Fibroblast of upper back skin (primary cell): ENCODE measurements at places on chromosomes 12 and 14.
A peak's percentile ranks its signal among the peaks of the same experiment; 100 is the strongest.

GRCh38 chr12:116950628-116951325, 40.0 kb downstream of the FBXW8 start:
- DNase-seq = no peak

DNA sequence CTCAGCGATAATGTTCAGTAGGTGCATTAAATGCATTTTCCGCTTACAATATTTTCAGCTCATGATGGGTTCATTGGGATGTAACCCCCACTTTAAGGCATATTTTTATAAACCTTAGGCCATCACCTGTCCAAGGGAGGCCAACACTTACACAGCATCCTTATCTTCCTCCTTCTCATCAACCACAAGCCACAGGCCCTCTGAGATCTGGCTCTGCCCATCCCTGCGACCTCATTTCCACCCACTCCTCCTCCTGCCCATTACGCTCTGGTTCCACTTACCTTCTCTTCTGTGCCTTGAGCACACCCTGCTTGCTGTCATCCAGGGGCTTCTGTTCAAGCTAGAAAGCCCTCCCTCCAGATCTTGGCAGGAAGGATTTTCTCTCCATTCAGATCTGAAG, 93.2 kb downstream of the EGLN3 start:
- no peak for DNase-seq

DNA sequence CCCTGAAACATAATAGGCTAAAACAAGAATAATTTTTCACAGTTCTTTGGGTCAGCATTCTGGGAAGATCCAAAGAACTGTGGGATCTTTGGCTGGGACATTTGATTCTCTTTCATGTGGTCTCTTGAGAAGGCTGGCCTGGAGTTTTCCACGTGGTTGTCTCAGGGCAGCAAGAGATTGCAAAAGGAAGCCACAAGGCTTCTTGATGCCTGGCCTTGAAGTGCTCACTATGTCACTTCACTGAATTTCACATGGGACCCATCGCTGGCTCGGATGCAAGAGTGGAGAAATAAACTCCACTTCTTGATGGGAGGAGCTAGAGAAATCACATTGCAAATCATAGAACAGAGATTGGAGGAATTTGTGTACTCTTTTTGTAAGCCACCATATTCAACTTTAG, 343.4 kb downstream of the MED13L start:
- DNase-seq = no peak

DNA sequence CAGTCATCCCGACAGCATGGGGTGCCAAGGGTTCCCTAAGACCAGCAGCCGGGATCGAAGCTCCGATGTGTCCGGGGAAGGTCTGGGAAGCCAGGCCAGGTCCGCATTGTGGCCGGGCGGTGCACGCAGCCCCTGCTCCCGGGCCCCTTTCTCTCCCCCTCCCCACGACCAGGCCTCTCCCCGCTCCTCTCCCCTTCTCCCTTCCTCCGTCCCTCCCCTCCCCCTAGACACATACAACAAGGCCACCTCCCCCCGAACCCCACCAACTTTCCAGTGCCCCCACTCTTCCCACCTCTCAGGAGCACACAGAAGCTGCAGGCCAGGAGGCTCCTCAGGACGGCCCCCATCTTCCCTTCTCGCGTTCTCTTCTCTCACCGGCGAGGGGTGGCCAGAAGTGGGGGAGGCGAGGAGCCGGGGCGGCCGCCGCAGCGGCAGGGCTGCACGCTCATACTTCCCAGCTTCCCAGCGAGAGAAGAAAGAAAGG, 413 bp downstream of the LRP6 start:
- no peak for DNase-seq

DNA sequence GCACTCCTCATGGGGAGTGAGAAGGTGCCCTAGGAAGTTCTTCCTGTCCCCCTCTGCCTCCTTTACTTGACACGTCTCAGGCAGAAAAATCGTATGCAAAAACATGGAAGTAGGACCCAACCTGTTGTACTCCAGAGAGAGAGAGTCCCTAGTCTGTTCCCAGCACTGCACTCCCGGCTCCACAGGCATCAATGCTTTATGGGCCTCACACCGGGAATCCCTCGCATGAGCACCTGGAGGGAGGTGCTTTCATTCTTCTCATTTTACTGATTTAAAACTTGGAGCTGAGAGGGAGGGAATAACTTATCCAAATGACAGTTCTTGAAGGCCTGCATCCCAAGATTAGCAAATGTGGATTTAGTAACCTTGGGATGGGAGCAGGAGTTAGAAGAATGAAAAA, 1101.4 kb downstream of the BCL11B start:
- DNase-seq = no peak

- DNase-seq = no peak
These were observed 11.2 kb downstream of the PSMA6 start for GRCh38 chr14:35303149-35303935.

GRCh38 chr14:99177886-99178835, 93.8 kb downstream of the BCL11B start:
- no peak for DNase-seq

- peak; percentile 87 for DNase-seq
These were observed 44.5 kb upstream of the EEA1 start for GRCh38 chr12:92973614-92974013.

DNA sequence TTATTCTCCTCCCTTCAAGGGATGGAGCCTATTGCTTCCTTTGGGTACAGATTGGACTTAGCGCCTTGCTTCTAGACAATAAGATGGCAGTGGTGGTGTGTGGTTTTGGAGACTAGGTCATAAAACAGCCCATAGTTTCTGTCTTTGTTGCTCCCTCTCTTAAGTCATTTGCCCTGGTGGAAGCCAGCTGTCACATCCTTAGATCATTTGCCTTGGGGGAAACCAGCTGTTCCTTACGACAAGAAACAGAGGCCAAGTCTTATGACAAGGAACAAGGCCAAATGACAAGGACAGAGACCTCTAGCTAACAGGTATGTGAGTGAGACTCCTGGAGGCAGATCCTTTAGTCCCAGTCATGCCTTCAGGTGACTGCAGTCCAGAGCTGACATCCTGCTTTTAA, 9.2 kb upstream of the PALS1 start:
- DNase-seq = no peak

DNA sequence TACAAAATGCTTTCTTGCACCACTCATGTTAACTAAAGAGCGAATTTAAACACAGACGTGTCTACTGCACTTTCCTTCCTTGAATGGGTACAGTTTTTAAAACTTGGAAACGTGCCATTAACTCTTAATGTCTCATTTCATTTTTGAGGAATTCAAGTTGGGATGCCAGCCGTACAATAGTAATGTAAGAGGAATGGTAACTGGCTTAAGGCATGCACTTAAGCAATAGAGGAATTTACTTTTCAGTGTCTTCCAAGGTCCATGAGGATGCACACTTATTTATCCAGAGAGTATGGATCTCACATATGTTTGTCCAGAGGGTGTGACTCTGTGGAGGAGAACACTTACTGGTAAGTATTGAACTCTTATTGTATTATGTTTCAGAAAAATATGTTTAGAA, 52.9 kb downstream of the PPP4R4 start:
- peak; percentile 73 for DNase-seq

GRCh38 chr14:103186241-103186822, 63.1 kb downstream of the TNFAIP2 start:
- no peak for DNase-seq

DNA sequence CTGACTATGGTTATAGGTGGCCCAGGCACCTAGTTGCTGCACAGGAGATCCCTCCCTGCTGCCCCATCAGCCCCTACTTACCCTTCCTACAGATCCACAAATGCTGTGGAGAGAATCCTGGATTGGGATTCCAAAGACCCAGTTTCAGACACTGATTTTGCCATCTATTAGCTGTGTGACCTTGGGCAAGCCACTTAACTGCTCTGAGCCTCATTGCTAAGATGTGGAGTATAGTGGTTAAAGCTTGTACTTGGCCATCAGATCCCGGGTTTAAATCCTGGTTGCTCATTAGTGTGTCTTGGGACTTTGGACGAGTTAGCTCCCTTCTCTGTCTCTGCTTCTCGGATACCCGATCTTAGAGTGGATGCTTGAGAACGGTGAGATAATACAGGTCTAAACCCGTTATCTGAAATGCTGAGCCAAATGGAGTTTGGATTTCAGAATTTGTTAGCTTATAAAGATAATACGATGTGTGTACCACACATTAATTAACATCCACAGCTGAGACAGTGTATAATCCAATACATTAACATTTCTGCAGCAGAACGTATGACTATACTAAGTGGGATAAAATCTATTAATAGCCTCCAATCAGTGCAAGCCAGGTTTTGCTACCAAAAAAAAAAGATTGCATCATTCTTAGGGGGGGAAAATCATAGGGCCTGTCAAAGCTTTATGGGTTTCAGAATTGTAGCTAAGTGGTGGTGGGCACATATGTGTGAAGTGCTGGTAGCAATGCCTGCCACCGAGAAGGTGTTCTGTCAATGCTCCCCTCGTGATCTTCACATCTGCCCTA, 16.0 kb downstream of the PROX2 start:
- peak; percentile 60 for DNase-seq

DNA sequence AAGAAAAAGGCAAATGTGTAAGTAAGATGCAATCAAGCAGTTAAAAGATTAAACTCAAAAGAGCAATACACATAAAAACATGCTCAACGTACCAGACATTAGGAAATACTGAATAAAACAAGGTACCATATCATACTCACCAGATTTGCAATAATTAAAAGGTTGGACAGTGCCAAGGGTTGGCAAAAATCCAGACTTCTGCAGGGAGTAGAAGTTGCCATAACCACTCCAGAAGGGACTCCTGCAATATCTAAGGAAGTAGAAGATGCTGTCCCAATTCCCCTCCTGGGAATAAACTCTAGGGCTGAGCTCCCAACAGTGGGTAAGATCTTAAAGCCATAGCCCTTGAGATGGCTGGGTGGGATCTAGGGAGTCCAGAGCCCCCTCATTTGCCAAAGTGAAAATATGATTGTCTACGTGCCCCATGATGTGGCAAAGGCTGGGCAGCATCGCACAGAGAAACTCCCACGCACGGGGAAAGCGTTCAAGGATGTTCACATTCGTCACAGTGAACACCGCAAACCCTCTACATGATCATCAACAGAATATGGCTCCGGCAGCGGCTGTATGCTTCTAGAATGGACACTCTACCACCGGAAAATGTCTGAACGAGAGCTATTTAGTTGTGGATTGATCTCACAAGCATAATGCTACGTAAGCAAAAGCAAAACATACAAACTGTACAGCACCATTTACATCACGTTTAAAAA, 12.3 kb downstream of the KCTD10 start:
- DNase-seq = no peak

- DNase-seq = no peak
These were observed 703.0 kb upstream of the TBX3 start for GRCh38 chr12:115386946-115387345.

- peak; percentile 11 for DNase-seq
These were observed 725 bp downstream of the CHPT1 start for GRCh38 chr12:101697930-101698799.

- peak; percentile 16 for DNase-seq
These were observed 282.1 kb downstream of the RPS29 start for GRCh38 chr14:49303946-49304516.

- no peak for DNase-seq
These were observed 101.6 kb upstream of the PLEKHG7 start for GRCh38 chr12:92601176-92601575.

- DNase-seq = peak; percentile 81
These were observed at the start of gene FKBP4 for GRCh38 chr12:2794736-2795289. TSS of gene FKBP4 (plus strand) at chr12:2794970. CDS start at chr12:2795140, 170 bp downstream.

GRCh38 chr14:100375266-100375962, 52.3 kb downstream of the SLC25A47 start:
- DNase-seq = peak; percentile 98
